ENCODE measurements at places on chromosomes 12 and 14.

DNA sequence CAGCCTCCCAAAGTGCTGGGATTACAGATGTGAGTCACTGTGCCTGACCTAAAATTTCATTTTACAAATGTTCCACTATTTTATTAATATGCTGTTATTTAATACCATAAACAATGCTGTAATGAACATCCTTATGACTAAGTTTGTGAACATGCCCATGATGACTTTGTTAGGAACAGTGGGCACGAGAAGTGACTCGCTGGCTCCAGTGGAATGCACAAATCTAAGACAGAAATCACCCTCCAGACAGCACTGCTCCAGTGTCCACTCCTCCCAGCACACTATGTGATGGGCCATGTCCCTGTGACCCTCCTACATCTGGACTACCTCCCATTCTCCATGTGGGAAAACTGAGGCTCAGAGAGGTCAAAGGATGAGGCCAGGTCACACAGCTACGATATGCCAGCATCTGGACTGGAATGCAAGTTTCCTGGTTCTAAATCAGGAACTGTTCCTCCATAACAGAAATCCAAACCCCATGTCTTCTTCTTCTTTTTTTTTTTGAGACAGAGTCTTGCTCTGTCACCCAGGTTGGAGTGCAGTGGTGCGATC lies 57.9 kb downstream of the GPR68 start:
- DNase-seq, result no peak

DNA sequence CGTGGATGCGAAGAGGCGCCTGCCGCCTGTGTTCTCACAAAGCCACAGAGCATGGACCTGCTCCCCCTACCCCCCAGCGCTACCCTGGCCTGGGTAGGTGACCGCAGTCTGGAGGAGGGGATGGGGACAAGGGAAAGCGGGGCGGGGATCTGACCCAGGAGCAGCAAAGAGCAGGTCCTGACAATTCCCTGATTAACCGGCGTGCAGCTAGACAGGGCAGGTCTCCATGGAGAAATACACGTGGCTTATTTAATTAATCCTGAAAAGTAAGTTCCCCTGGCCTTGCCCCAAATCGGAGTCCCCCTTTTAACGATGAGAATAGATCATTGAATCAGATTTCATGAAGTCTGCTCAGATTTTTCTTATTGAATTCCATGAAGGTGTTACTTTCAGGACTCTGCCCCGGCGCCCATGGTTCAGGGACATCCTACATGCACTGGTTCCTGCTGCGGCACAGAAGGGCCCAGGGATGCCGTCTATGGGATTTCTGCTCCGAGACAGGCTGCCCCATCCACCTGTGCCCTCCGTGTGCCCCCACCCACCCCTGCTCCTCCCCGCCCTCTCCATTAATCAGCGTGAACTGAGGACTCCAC lies 251.0 kb upstream of the SFSWAP start:
- no peak for DNase-seq

- no peak for DNase-seq
Measured at GRCh38 chr12:115341442-115341841, 657.5 kb upstream of the TBX3 start.

- DNase-seq, result no peak
Measured at GRCh38 chr14:53953002-53953827, 3.4 kb downstream of the BMP4 start.

DNA sequence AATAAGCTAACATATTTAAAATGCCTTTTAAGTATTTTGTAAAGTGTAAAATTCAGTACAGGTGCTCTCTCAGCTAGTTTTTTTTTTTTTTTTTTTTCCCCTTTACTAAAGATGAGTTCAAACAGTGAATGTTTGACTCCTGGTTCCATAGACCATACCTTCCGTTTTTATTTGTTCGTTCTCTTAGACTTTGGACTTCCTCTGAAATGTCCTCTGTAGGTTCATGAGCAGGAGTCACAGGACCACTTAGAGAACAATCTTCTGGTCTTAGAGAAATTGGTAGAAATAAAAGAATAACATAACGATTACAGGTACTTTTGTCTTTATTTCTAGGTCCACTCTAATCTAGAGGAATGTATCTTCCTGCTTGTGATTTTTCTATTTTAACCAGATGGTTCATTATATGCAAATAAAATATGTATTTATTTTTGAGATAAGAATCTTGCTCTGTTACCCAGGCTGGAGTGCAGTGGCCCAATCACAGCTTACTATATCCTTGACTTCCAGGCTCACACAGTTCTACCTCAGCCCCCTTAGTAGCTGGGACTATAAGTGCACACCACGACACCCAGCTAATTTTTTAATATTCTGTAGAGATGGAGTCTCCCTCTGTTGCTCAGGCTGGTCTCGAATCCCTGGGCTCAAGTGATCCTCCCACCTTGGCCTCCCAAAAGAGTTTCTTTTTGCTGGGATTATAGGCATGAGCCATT lies 25.8 kb downstream of the STYX start:
- DNase-seq, result no peak
